WERI-Rb-1 (cell line): ENCODE measurements at places on chromosomes 6 and 20.

GRCh38 chr6:111829998-111830397 lies 43.3 kb downstream of the FYN start:
- DNase-seq, result no peak

DNA sequence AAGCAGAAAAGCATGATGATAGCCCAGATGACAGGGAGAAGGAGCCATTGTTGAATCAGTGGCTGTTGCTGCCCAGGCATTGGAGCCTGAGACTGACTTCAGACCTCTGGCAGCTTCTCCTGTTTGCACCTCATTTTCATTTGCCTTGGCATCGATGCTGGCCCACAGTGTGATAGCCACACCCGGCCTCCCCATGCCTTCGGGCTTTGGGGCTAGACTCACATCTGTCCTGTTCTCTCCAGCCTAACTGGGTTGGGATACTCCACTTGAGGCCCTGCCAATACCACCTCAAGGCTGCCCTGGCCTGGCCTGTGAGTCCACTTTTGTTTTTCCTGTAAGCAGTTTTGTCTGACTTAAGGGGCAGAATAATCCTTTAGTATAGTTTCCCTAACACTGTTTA lies 140.4 kb downstream of the UST start:
- DNase-seq, result no peak

GRCh38 chr6:22302838-22303237 lies 6.0 kb upstream of the PRL start:
- no peak for DNase-seq

- no peak for DNase-seq
These were observed 1.2 kb downstream of the ACSS1 start for GRCh38 chr20:25056690-25057233.

- no peak for DNase-seq
These were observed 82.7 kb upstream of the FABP7 start for GRCh38 chr6:122696853-122697252.

- no peak for DNase-seq
These were observed 853 bp downstream of the SLC22A3 start for GRCh38 chr6:160349020-160349441.

- no peak for DNase-seq
These were observed 1.8 kb upstream of the RNF24 start for GRCh38 chr20:4017051-4017712.

DNA sequence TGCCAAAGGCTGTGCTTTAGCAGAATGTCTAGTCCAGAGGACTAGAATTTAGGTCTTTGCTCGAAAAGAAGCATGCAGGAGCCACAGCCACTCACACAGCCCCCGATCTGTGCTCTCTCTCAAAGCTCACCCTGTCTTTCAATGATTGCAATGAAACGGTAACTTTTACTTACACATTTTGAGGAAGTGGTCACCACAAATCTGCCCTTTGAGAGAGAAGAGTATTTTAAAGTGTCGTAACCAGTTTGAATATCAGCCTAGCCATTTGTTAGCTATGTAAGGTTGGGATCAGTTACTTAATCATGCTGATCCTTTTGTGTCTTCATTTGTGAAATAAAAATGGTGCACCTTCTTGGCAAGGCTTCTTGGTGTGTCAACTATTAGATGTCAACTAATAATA lies 209.0 kb downstream of the TFAP2A start:
- no peak for DNase-seq

DNA sequence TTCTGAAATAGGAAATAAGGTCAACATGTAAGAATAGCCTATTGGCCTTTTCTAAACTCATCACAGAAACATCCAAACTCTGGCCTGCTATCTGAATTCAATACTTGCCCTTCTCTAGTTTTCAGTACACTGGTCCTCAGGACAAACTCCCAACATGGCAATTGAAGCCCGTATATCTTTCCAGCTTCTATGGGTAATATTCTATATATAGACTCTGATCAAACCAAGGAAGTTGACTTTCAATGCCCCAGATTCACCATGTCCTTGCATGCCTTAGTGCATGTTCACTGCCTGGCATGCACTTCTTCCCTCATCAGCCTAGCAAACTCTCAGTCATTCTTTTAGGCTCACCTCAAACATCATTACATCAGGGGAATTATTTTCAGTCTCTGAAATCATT lies 73.2 kb downstream of the RSPO3 start:
- no peak for DNase-seq

GRCh38 chr6:34423254-34423653 lies 2.6 kb downstream of the RPS10 start:
- no peak for DNase-seq

DNA sequence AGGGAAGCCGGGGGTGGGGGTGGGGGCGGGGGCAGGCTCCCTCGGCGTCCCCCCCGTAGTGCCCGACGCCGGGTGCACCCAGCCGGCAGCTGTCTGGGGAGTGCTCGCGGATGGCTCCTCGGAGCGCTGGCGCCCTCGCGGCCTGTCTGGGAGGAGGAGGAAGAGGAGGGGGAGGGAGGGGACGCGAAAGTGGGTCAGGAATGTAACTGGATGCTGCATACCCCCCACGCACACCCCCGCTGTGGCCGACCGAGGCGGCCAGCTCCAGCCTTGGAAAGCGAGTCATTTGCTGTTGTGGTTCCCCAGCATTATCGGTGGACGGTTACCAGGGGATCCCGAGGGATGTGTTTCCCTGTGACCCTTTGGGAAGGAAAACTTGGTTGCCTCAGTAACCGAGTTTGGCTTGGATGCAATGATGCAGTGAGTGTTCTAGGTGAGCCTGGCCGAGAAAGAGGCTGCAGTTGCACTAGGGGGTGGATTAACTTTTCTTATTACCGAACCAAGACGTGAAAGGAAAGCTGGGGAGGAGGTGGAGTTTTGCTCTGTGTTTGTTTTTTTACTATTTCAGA lies 55.2 kb upstream of the RREB1 start:
- peak; percentile 62 for DNase-seq

DNA sequence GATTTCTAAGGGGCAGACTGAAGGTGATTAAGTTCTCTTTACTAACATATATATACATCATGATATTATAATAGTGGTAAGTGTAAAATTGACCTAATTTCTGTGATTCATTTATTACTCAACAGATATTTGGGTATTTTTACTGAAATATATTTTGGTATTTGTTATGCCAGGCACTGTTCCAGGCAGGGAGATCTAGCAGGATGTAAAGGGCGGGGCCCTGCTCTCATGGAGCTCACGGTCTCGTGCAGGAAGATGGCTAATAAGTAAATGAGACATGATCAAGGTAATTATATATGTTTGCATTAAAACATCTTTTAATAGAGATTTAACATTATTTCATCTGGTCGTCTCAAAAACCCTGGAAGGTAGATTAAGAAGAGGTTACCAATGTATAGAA lies 27.7 kb downstream of the FAM50B start:
- no peak for DNase-seq

DNA sequence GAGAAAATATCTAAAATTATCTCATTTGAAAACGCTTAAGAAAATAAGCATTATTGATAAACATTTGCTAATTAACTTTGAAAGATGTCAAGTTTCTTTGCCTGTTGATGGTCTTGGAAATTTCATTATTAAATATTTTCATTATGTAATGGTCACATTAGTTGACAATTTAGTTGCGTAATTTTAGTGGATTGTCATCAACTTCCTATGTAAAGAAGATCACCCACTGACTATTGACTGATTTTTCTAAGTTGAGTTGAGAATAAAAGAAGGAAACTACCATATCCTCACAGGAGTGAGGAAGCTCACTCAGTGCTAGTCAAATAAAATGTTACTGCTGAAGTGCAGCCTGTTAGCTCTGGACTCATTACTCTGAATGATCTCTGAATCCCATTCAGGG lies 79.9 kb upstream of the LY86 start:
- no peak for DNase-seq

DNA sequence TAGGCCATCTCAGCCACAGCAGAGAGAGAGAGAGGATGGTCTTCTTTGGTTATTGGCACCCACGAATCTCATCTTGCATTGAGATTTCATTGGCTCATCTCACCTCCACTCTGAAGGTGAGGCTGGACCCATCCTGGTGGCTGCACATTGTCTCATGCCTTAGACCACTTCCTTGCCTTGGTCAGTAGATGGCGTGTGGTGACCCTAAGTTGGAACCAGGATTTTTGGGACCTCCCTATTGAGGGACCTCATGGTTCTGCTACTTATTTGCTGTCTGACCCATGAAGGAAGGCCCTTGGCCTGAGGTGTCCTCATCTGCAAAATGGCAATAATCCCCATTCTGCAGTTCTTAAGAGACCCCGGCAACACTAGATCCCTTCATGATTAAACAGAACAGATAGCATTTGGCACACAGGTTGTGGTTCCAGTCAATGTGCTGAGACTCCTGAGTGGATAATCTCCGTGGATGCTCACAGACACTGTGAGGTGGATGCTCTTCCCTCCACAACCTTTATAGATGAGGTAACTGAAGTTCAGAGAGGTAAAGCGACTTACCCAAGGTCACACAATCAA lies 21.5 kb upstream of the AAR2 start:
- peak; percentile 52 for DNase-seq
